Epithelial cell of proximal tubule (primary cell): ENCODE measurements at places on chromosomes 2 and 18. TPM values are rescaled to one million over a fixed set of nuclear protein-coding genes. Genes with fewer than 3 reads are reported as not detected.

GRCh38 chr2:212911011-212911410 lies 240.4 kb downstream of the IKZF2 start:
- DNase-seq: no peak

SNRNP27 gene
- 60.3 and 88.6 TPM in 2 replicates for total RNA-seq

DNA sequence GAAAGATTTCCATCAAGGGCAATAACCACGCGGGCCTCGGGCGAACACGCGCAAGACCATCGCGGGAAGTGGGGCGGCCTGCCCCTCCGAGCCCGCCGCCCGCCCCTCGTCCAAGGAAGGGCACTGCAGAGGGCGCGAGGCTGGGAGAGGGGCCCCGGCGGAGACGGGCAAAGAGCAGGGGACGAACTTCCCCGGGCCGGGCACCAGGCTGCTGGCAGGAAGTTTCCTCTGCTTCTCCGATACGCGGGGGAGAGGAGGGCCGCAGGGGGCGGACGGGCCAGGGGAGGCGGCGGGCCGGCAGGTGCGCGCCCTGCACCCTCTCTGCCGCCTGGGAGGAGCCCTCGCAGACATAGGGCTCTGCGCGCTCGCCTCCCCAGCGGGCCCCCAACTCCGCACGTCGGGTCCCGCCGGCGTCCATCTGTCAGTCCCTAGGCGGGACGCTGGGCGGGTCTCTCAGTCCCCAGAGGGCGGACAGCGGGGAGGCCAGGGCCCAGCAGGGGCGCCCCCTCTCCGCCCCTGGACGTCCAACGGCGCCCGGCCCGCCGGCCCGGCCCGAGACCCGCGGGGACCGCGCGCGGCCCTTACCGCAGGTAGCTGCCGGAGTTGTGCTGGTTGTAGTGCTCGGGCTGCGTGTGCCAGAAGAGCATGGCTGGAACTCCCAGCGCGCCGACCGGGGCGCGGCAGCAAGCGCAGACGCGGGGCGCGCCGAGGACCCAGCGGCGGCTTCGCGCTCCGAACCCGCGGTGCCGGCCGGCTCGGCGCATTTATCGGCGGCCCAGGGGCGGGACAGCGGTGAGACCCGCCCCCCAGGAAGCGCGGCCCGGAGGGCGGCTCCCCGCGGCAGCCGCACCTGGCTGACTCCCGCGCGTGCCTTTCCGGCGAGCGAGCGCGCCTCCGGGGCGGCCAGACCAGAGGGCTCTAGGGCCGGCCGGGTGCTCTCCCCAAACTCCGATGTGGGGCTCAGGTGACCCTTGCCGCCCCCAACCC lies at the start of gene TFCP2L1:
TSS of gene TFCP2L1 (minus strand) at position 740 of the 987 bp plus-strand sequence. CDS start at position 647, 93 bp downstream.
- no peak for DNase-seq

LIMS4 gene
- 2.0 TPM in 1 of 2 replicates, not detected in the other for total RNA-seq

DNA sequence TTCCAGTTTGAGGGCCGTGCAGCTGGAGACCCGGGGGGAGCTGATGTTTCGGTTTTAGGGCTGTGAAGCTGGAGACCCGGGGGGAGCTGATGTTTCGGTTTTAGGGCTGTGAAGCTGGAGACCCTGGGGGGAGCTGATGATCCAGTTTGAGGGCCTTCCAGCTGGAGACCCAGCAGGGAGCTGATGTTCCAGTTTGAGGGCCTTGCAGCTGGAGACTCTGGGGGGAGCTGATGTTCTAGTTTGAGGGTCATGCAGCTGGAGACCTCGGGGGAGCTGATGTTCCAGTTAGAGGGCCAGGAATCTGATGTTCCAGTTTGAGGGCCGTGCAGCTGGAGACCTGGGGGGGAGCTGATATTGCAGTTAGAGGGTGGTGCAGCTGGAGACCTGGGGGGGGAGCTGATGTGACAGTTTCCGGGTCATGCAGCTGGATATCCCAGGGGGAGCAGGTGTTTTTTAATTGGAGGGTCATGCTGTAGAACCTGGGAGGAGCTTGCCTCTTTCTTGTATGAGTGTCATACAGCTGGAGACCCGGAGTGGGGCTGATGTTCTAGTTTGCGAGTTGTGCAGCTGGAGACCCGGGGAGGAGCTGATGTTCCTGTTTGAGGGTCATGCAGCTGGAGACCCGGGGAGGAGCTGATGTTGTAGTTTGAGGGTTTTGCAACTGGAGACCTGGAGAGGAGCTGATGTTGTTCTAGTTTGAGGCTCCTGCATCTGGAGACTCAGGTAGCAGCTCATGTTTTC lies 153.2 kb downstream of the RTP5 start:
- no peak for DNase-seq

- no peak for DNase-seq
Observed at GRCh38 chr2:100063459-100063953, 78.9 kb downstream of the AFF3 start.

HOXD8 gene
- 18.0 and 26.5 TPM in 2 replicates for total RNA-seq

- DNase-seq: no peak
Observed at GRCh38 chr18:45521777-45522176, 93.5 kb upstream of the SLC14A2 start.

- no peak for DNase-seq
Observed at GRCh38 chr2:42856891-42857632, 64.7 kb upstream of the HAAO start.

GRCh38 chr2:139600166-139600565 lies 820.0 kb upstream of the NXPH2 start:
- DNase-seq: no peak

GRCh38 chr2:118148809-118149208 lies 60.5 kb downstream of the INSIG2 start:
- no peak for DNase-seq

DNA sequence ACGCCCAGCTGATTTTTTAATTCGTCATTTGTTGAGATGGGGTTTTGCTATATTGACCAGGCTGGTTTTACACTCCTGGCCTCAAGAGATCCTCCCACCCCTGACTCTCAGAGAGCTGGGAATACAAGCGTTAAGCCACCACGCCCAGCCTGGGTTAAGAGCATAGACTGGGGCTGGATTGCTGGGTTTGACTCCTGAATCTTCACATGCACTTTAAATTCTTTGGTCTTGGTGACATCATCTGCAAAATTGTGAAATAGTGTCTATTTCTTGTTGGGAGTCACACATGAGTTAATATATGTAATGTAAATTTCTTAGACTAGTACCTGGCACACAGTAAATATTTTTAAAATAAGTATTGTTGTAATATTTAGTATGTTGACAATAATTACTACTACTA lies 257.4 kb downstream of the DOK6 start:
- no peak for DNase-seq

TMEM200C gene
- 0.29 and 0.92 TPM in 2 replicates for total RNA-seq

- DNase-seq: no peak
Observed at GRCh38 chr18:13393338-13393737, 174.8 kb downstream of the LDLRAD4 start.

EHD3 gene
- 4.6 and 5.0 TPM in 2 replicates for total RNA-seq

DNA sequence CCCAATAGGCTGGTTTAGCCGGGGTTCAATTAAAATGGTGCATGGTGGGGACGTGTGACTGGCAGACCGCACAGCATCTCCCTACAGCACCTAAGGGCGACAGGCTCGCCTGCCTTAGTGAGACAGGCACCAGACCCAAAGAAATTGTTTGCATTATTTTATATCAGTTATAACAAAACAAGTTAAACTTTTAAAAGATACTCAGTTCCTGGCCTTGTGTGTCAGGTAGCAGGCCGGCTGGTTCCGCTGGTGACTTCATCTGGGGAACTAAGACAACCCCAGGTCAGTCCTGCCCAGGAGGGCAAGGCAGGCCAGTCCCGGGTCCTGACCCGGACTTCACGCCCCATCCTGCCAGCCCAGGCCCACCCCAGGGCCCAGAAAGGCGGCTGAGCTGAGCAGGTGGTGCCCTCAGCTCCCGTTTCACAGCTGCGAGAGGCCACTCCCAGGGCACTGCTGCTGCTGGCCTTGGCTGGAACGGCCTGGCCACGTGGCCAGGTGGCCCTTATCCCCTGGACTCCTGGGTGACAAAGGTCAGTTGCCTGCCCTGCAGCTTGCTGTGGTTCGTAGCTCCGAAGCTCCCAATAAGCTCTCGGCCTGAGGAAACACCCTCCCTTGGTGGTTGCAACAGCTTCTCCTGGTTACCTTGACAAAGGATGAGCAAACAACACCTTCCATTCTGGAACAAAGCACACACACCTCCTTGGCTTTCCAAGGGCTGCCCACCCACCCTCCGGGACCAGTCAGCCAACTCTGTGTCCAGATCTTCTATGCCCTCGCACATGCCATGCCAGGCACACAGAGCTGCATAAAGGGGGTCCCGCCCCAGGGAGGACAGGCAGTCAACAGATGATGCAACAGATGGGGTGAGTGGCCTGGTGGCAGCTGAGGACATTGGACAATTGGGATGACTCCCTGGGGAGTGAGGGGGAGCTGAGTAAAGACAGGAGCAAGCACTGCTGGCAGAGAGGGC lies 11.3 kb upstream of the AGXT start:
- no peak for DNase-seq

GRCh38 chr2:4628998-4629501 lies 925.7 kb downstream of the DCDC2C start:
- no peak for DNase-seq

- DNase-seq: no peak
Observed at GRCh38 chr18:79093986-79094385, 24.8 kb downstream of the ATP9B start.

DNA sequence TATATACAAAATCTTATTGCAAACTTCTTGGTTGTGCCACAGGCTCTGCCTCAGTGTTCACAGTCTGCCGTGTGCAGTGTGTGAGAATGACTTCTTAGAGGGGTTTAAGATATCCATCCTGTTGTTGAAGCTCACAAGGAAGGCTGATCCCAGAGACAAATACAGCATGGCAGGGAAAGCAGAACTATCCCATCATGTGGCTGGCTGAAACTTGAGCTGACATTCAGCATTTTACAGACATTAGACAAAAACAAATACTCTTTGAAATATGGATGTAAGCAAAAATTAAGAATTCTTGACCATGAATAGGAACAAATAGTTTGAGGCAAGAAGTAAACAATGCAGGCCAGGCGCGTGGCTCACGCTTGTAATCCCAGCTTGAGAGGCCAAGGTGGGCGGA lies 12.9 kb upstream of the PUM2 start:
- DNase-seq: no peak

GRCh38 chr2:108877506-108877905 lies 90.9 kb downstream of the CCDC138 start:
- no peak for DNase-seq

GRCh38 chr2:136206613-136207012 lies 88.7 kb upstream of the CXCR4 start:
- DNase-seq: no peak

DNA sequence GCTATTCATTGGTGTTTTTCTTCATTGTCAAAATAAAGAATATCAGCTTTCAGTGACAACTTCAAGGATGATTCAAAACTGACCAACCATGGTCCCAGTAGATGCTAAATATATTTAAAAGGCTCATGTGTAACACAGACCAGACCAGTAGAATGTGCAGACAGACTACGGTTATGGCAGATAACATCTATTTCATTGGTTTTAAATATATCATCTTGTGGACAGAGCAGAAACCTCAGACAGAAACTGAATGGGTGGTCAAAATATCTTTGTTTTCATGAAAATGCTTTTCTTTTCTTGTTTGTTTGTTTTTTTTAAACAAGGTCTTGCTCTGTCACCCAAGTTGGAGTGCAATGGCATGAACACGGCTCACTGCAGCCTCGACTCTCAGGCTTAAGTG lies 107.4 kb upstream of the CREB1 start:
- no peak for DNase-seq

GRCh38 chr2:20650393-20650876 lies 463 bp downstream of the HS1BP3 start:
- DNase-seq: no peak

DPP4 gene
- 52.9 and 104 TPM in 2 replicates for total RNA-seq

MXD1 gene
- total RNA-seq: 2.2 and 3.4 TPM in 2 replicates

DNA sequence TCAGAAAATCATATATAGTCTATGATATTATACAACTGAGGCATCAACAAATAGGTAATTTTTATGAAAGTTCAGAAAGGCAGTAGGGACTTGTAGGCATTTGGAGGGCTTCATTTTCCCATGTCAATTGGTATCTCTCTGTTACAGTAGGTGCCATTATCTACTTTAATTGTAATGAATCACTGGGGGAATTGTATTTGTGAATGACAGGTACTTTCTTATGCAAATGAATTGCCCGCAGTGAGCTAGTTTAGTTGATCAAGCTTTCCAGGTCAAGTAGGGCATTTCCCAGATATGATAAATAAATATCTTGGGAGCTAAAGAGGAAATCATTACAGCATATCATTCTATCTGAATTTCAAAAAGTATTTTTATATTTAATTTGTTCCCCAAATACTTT lies 1116.3 kb downstream of the DPP10 start:
- no peak for DNase-seq

GRCh38 chr2:9310377-9310776 lies 103.8 kb downstream of the ASAP2 start:
- peak; percentile 77 for DNase-seq

- no peak for DNase-seq
Observed at GRCh38 chr2:109005686-109006204, 16.7 kb upstream of the EDAR start.

CIDEA gene
- 1.5 and 5.6 TPM in 2 replicates for total RNA-seq

- DNase-seq: no peak
Observed at GRCh38 chr2:222477962-222478608, 53.7 kb downstream of the SGPP2 start.

GRCh38 chr2:202510911-202511310 lies 123.9 kb upstream of the FAM117B start:
- DNase-seq: no peak

DNA sequence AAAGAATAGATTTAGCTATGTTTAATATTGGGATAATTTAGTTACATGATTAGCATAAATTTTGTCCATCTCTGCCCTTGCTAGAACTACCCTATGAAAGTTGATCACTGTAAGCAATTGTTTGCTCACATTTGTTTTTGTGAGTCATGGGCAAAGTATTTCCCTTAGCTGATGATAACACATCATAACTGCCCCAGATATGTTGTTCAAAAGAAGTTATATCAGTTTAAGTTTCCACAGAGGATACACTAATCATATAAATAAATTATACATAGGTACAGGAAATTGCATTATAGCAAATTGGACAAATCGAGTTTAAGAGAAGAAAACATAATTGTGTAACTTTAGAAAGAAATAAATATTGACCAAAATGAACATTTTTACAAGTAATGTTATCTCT lies 223.2 kb upstream of the PIK3C3 start:
- DNase-seq: no peak

GRCh38 chr18:11666176-11666575 lies 22.9 kb upstream of the GNAL start:
- DNase-seq: no peak

ALPI gene
- total RNA-seq: not detected in 2 replicates

GRCh38 chr2:224009605-224010315 lies 29.3 kb downstream of the SERPINE2 start:
- DNase-seq: no peak

DNA sequence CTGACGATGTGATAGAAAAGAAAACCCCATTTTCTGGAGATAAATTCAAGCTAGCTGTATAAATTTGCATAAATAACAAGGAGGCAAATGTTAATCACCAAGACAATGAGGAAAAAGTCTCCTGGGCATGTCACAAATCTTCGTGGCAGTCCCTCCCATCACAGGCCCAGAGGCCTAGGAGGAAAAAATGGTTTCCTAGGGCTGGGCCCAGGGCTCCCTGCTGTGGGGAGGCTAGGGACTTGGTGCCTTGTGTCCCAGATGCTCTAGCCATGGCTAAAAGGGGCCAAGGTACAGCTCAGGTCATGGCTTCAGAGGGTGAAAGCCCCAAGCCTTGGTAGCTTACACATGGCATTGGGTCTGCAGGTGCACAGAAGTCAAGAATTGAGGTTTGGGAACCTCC lies 134.6 kb downstream of the CABLES1 start:
- no peak for DNase-seq

- no peak for DNase-seq
Observed at GRCh38 chr18:62744076-62744968, 29.0 kb downstream of the PHLPP1 start.

HEATR5B gene
- 8.8 and 12.2 TPM in 2 replicates for total RNA-seq

- no peak for DNase-seq
Observed at GRCh38 chr2:121735518-121736074, 1.1 kb downstream of the NIFK start.
